NCI-H1105 (cell line): ENCODE measurements at places on chromosomes 1 and 21.

DNA sequence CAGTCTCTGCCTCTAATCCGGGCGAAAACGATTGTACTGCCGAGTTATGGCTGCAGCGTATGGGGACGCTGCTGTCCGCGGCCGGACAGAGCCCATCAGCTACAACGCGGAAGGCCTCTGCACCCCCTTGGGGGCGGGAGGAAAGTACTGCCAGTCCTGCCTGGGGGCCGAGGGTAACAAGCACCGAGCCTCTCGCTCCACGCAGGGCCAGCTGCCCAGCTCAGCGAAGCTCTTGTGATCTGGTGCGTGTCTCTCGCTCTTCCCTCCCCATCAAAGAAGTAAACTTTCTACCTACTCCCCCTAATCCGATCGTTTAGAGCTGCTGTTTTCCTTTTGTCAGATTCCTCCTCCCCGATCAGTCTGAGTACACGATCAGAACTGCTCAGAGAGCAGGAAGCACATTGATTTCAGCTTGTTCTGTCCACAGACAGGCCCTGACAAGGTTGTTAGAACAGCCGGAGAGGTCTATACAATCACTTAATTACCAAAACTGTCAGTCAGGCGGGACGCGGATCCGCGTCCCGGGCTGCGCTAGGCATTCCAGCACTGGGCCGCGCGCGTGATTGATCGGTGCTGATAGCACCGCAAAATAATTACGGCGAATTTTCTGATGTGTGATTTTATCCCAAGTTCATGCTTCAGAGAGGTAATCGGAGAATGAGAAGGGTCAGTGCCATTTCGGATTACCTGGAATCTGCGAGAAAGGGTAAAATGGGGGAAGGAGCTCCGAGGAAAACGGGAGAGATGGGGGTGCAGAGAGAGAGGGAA, 8.7 kb upstream of the BARHL2 start:
- DNase-seq, result no peak

- no peak for DNase-seq
Observed at GRCh38 chr1:168227620-168228019, 1.8 kb downstream of the SFT2D2 start.

- DNase-seq, result no peak
Observed at GRCh38 chr1:81233591-81233990, 567.1 kb upstream of the ADGRL2 start.

DNA sequence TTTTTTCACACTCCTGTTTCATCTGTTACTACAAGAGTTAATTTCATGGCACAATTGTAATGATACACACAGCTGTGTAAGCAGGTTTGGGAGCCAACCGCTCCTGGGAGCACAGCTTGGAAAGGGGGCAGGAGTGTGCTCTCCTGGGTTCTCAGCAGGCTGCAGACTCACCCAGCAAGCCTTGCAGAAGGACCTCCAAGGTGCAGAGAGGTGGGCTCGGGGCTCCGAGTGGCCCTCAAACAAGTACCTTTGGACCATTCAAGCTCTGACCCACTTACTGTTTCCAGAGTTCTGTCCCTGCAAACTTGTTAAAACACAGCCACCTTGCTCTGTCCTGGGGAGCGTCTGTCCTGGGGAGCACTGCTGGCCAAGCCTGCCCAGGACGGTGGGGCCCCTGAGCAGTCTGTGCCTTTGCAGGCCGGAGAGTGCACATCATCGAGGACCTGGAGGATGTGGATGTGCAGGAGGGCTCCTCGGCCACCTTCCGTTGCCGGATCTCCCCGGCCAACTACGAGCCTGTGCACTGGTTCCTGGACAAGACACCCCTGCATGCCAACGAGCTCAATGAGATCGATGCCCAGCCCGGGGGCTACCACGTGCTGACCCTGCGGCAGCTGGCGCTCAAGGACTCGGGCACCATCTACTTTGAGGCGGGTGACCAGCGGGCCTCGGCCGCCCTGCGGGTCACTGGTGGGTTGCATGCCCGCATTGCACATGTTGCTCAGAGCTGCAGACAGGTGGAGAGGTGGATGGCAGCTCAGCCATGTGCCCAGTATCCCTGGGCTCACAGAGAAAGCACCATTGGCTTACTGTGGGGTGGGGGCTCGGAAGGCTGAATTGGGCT, 78.0 kb downstream of the OBSCN start:
- DNase-seq, result no peak

DNA sequence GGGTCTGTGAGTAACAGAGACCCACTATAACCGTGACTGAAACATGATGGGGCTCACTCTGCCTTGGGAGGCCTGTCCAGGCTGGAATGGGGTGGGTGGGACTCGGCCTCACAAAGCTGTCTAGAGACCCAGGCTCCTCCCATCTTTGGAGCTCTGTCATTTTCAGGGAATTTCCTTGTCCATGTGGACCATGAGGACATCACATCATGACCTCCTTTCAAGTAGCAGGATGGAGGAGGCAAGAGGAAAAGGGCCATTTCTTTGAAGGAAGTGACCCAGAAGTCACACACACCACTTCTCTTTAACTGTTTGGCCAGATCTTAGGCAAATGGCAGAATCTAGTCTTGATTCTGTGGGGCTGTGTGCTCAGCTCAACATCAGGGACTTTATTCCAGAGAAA, 79.9 kb downstream of the CNIH3 start:
- no peak for DNase-seq

DNA sequence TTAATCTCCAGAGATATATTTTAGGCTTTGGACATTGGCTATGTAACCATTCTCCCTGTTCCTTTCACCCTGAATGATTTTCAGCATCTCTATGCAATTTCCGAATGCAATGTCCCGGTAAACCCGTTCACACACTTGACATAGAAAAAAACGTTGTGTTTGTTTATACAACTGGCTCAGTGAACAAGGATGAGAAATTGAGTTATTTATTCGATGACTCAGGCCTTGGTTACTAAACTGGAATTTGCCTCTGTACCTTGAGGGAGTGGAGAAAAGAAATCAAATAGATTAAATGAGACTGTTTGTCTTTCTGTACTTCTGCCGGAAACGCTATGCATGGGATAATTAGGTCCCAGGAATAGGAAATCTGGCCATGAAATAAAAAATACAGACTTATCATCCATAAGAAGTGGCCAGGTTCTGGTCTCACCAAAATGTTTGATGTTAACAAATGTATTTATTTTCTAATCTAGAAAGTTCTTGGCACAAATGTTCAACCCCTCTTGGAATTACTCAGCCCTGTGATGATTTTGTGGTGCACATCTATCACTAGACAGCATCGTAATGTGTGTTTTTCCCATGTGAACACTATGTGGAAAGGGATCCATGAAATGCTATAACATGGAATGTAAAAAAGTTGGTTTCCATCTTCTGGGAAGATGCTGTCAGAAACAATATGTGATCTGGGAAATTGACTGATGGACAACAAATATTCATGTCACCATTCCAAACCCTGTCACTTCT, 253.9 kb downstream of the DUSP10 start:
- DNase-seq, result no peak

DNA sequence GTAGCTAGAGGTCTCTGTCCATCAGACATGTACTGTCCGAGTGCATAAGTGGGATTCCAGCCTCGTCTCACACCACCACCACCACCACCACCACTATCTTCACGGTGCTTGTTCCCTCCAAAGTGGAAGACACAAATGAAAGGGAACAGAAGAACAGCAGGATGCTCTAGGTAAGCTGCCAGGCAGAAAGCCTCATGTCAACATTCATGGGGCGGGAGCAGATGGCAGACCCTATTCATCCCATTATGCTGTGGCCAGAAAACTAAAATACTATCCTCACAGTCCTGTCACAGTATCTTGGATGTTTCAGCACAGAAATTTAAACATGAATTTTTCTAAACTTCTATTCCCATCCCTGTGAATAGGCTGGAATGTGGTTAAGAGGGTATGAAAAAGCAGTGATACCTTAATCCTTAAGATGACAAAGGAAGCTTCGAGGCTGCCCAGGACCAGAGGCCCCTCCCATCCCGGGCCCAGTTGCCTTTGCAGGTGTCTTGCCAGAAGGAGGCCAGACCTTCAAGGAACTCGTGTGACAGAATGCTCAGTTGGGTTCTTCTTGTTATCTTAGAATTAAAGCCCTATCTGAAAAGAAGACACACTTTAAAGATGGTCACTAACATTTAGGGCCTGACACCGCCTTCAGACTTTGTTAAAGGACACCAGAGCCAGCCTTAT, 24.7 kb downstream of the APCS start:
- no peak for DNase-seq

GRCh38 chr1:26358411-26359384, 4.8 kb upstream of the CRYBG2 start:
- no peak for DNase-seq

GRCh38 chr1:86621286-86621685, 74.4 kb downstream of the CLCA4 start:
- DNase-seq, result no peak

DNA sequence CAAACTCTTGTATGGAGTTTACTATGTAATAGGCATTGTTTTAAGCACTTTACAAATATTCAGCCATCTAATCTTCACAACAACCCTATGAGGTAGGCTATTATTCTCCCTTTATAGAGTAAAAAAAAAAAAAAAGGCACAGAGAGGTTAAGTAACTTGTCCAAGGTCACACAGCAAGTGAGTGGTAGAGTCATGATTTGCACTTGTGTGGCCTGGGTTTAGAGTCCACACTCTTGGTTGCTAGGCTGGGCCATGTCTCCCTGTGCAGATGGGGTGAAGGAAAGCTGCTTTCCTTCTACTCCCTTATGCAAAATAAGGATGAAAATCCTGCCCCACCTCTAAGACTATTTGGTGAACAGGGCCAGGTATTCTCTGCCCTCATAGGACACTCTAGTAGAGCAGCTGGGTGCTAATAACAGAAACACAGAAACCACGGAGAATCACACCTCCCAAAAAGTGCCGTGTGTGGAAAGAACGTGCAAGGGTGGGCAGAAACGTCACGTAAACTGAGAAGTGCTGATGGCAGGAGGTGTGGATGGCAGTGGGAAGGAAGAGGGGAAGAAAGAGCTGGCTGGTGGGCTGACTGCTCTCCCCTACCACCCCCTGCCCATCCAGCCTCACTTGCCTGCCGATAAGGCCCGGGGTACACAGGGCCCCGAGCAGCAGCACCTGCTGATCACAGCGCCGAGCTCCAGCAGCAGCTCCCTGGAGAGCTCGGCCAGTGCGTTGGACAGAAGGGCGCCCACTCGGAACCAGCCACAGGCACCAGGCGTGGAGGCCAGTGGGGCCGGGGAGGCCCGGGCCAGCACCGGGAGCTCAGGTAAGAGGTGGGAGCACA, 28.3 kb upstream of the VPS13D start:
- DNase-seq, result no peak

DNA sequence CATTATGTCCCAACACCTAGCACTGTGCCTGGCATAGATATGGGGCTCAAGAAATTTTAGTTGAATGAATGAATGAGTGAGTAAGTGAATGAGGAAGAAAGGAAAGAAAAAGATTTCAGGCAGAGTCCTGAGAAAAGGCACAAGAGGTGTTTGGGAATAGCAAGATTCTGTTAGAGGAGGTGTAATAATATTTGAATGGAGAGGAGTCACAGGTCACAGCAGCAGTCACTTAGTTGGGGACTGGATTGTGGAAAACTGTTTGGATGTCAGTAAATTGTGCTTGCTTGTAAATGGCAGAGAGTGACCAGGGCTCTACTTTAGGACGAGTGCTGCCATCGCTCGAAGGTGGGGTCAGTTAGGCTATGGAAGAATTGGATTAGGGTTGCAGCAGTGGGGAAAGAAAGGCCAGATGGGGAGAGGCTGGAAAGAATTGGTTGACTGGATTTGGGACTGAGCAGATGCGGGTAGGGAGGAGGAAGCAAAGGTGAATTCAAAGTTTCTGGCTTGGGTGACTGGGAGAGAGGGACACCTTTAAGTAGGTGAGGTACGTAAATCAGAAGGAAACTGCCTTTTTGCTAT, 9.3 kb downstream of the CDC14A start:
- DNase-seq, result no peak

DNA sequence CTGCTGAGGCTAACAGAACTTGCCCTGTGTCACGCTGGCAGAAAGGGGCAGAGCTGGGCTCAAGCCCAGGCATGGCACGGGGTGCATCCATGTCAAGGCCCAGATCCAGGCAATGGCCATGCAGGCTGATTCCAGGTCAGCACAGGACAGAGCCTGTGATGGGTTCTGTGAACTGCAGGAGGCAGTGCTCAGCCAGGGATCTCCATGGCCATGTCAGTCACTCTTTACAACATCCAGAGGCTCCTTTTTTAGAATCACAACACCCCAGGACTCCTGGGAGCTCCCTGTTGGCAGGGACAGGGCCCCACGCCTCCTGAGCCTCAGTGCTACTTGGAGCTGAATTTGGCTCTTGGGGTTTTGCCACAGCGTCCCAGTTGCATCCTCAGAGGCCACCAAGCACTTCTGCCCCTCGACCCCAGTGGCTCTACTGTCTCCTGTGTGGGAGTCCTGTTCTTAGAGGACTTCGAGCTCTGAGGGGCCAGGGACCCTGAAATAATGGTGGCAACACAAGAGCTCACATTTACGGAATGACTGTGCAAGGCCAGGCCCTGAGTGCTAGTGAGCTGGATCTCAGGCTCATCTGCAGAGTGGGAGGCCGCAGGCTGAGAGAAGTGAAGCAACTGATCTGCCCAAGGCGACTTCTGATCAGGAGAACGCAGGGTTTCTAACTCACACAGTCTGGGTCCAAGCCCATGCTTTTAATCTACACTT, 211.5 kb downstream of the TRABD2B start:
- DNase-seq, result no peak
